Activated naive CD4-positive, alpha-beta T cell (primary cell): ENCODE measurements at places on chromosomes 6 and 20.

DNA sequence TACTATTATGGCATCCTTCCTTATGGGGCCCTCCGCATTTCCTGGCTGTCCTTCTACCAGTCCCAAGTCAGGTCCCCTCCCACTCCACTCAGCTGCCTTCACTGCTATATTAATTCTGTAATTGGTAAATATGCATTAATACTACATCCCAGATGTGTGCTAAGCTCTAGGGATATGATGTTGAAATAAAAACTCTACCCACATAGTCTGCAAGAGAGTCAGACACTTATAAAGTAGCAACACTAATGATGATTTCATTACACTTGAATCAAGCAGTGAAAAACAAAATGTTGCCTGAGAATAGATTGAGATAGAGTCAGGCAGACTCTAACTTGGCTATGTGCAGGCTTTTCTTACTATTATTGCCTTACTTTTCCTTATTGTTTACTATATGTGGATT is 62.4 kb downstream of the AIG1 start:
- DNase-seq, result no peak

DNA sequence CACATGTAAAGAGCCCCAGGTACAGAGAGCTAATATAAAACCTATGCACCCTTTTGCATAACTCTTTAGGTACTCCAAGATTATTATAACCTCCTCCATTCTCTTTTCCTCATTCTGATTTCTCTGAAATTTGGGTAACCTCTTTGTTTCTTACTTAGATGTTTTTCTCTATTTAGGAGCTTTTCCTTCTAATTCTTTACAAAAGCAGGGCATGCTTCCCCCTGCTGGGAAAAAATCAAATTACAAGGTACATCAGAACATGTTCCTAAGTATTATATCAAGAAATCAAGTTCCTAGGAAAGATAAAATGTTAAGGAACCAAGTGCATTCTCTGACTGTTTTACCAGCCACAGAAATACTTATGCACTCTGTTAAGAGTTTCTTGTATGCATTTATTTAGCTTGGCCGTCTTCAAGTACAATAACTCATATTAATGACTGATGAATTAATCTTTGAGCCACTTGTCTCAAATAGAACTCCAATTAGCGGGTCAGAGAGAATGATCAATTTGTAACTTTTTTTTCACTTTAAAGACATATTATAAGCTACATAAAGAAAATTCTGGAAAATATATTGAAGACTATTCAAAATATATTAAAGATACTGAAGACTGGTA is 2.1 kb downstream of the KHDRBS2 start:
- no peak for DNase-seq

- DNase-seq, result no peak
These were observed 1.9 kb downstream of the DDR1 start for GRCh38 chr6:30885999-30886896.

GRCh38 chr6:33405386-33405940 is 5.4 kb upstream of the PHF1 start:
- DNase-seq, result no peak

- DNase-seq, result no peak
These were observed 86.7 kb upstream of the F13A1 start for GRCh38 chr6:6407071-6407741.

DNA sequence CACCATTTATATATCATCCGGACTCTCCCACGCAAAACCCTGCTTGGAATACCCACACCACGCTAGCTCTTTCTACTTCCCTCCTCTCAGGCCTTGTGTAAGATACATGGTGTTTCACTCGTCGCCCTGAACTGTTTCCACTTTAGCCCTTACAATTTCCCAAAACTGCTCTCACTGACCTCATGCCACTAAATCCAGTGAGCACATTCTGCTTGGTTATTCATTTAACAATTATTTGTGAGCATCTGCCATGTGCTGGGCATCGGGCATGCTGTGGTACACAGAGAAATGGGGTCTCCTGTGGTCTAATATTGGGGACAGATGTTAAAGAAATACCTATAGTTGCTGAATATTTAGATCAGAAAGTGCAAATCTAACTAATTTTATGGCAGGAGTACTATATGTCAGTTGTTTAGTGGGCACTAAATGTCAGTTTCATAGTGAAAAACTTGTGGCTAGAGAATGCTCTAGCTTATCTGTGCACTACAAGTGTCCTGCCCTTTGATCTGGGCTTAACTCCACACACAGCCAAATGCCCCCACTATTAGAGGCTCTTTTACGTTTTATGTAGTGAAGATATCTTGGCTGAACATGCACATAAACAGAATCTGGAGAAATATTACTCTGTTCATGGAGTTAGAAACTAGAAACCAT is 41.0 kb downstream of the PLEKHG1 start:
- DNase-seq, result no peak

DNA sequence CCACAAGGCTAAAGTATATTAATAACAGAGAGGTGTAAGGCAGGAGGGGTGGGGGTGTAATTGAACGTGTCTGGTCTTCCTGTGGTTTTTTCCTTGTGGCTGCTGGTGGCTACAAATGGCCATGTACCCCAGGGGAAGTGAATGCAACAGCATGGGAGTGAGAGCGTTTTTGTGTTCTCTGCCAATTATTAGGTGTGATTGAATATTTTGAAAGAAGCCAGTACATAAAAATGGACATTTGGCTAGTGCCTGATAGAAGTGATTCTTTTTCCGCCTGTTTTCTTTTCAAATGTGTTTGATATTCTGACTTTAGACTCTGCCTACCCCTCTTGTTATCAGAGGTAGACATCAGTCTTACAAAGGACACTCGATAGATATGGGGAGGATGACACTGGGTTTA is 141.3 kb downstream of the PRL start:
- DNase-seq, result no peak

DNA sequence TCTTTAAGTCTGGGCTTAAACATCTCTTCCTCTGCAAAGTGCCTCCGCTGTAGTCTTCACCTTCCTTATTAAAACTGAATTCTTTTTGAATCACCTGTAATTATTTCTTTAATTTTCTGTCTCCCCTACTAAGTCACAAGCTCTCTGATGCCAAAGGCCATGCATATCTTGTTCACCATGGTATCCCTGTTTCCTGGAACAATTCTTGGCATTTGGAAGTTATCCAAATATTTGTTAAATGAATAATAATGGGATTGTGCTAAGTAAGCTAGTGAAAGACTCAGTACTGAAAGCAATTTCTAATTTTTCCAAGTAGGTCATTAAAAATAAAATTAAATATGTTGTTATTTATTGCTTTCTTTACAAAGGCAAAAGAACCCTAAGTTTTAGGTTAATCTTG is 12.2 kb downstream of the SNAP91 start:
- DNase-seq, result no peak

DNA sequence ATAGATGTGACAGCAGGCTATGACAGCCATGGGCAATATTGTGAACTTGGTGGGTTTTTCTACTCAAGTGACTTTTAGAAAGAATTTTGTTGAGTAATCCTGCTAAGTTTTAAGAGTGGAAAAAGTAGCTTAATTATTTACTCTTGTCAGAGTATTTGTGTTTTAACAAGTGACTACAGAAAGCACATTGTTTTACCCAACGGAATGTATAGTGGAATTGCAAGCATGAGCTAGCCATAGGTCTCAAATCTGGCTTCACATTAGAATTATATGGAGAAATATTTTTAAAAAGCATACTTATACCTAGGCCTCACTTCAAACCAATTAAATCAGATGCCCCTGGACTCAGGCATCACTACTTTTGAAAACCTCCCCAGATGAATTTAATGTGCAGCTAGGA is 35.5 kb upstream of the GOPC start:
- DNase-seq, result no peak

DNA sequence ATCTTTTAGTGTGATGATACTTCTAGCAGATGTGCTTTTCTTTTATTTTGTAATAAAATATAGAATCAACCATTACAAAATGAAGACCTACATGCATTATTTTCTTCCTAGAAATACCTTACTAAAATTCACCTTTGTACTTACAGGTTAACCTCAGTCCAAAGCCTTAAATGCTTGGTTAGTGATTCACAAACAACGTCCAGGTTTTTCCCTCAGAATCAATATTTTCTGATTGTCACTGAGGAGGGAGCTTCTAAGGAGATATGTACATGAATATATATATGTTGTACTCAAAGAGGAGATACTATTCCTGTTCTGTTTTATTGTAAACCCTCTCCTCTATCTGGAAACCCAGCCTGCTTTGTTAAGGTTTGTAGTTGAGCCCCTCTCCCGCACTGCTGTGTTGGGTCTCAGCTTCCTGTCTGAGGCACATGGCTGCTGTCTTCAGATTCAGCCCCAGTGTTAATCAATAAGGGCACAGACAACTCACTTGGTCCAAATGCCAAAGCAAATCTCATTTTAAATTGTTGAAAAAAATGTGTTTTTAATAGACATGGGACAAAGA is 33.9 kb upstream of the HS3ST5 start:
- DNase-seq, result no peak

DNA sequence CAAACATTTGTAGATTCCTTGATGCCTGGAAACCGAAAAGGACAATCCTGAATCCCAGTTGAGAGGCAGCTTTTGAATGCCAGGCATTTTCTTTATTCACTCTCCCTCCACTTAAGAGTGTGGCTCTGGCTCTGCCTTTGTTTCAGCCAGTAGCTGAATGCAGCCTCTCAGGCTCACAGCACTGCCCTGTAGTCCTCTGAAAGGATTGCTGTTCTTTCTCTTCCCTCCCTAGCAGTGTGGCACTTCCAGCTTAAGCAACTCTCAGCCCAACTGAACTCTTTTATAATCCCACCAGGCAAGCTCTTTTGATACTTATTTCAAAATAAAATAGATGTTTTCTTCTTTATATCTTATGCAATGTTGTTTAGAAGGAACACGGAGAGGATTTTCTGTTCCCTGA is 415.6 kb downstream of the GJA1 start:
- no peak for DNase-seq

DNA sequence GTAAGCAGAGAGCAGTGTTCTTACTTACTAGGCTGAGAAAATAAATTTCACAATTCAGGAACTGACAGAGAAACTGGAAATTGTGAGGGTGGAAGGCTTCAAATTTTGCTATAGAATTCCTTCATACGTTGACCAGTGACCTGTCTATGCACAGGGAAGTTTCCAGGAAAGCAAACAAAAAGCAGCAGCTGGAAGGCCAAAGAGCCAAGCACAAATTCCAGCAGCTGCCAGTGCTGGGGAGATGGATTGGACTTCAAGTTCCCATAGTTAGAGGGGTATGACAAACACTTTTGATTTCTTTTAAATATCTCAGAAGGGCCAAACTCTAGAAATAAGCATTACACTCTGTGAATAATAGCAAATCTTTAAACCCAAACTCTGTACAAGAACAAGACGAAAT is 299.1 kb upstream of the KCNQ5 start:
- DNase-seq, result no peak

GRCh38 chr6:138157986-138158638 is 3.6 kb upstream of the ARFGEF3 start:
- no peak for DNase-seq

GRCh38 chr6:30325150-30325872 is 1.4 kb upstream of the TRIM39 start:
- no peak for DNase-seq

DNA sequence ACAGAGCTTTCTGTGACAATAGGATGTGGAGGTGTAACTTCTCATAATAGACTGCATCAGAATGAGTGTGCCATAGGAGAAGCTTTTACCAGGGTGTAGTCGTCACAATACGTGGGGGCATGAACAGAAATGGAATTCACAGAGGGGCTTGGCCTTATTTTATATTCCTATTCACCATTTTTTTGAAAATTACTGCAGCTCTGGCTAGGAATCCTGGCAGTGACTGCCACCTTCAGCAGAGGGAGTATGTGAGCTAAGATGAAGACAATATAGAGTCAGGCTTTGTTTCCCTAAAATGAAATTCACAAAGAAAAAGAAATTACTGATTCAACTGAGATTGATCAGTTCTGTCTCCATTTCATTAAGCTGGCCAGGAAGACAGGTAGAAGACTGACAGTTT is 13.9 kb downstream of the TOMM6 start:
- no peak for DNase-seq

- DNase-seq, result no peak
These were observed 3.1 kb downstream of the JAG1 start for GRCh38 chr20:10670501-10671220.
